ENCODE measurements at places on chromosomes 11 and 22.

GRCh38 chr22:18070556-18071306 is 7.1 kb upstream of the PEX26 start:
- DNase-seq = no peak

- DNase-seq = peak; percentile 47
Observed at GRCh38 chr22:27879923-27880322, 39.1 kb downstream of the PITPNB start.

DNA sequence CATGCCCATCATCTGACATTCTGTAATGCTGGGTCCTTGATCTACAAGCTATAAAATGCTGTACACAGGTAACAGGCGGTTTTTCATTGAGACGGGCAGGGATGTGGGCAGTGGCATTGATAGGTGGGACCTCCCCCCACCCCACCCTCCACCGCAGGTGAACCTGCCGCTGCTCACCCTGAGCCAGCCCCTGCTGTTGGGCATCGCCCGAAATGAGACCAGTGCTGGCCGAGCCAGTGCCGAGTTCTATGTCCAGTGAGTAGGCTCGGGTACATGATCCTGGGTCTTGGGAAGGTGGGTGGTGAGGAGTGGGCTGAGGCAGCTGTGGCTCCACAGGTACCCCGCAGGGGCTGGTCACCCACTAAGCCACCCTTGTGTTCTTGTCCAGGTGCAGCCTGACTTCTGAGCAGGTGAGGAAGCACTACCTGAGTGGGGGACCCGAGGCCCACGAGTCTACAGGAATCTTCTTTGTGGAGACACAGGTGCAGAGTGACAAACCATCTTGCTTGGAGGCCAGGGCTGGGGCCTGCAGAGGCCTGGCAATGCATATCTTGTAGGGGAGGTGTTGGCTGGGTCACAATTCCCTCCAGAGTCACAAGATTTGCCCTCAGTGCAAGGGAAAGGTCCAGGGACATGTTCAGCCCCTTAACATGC is 1.1 kb upstream of the DNAJC4 start:
- DNase-seq = no peak

DNA sequence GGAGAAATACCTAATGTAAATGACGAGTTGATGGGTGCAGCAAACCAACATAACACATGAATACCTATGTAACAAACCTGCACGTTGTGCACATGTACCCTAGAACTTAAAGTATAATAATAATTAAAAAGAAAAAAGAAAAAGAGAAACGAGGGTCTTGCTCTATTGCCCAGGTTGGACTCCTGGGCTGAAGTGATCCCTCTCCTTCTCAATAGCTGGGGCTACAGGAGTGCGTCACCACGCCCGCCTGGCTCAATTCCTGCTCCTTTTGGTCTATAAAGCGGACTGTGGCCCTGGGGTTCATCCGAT is 521 bp upstream of the PTS start:
- DNase-seq = no peak

DNA sequence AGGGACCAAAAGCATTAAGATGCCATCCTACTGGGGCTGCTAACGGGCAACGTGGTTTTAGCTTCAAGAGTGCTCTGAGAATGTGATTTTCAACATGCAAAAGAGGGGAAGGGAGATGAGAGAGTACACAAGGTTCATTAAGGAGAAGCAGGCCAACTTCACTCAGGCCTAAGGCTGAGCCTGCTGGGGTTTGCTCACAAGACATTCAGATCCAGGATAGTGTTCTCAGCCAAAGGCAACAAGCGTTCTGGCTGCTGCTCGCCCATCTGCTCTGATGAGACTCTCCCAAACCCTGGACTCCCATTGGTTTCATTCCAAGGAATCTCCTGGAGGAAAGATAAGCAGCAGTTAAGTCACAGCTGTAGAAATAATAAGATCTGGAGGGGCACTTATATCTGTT is 23.6 kb upstream of the UPB1 start:
- no peak for DNase-seq

- no peak for DNase-seq
Observed at GRCh38 chr11:133818302-133818701, 27.0 kb downstream of the SPATA19 start.

DNA sequence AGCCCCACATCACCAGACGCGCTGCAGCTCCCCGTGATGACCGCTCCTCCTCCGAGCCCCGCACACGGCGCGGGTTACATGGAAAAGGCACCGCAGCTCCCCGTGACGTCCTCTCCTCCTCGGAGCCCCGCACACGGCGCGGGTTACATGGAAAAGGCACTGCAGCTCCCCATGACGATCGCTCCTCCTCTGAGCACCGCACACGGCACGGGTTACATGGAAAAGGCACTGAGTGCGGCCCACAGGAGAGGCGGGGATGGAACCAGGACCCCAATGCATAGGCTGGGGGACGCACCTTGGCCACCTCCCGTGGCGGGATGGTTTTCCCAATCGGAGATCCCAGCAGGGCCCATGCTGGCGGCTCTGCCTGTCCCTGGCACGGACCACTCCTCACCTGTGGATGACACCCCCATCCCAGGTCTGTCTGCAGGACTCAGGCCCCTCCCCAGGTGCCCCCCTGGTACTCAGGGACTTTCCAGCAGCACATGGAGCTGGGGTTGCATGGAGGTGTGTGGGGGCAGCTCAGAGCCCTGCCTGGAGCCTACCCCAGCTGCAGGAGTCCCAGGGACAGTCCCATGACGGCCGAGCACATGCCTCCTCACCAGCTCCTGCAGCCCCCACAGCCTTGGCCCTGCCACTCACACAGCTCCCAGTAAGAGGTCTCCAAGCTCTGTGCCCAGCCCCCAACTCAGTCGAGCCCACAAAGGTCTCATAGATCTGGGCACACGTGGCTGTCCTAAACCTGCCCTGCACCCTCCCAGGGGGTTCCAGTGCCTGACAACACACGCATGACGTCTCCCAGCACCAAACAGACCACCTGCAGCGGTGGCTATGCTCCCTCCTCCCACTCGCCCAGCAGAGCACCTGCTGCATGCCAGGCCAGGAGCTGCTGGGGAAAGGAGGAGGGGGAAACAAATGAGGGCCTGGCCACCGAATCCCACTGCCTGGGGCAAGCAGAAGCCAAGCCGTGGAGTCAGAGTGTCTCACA is 166.6 kb downstream of the BRD1 start:
- no peak for DNase-seq

- no peak for DNase-seq
Observed at GRCh38 chr11:23205156-23205871, 345.0 kb upstream of the CCDC179 start.

- DNase-seq = no peak
Observed at GRCh38 chr11:45104790-45105084, 41.7 kb upstream of the PRDM11 start.

GRCh38 chr11:45180848-45181192 is 34.4 kb downstream of the PRDM11 start:
- DNase-seq = peak; percentile 47

GRCh38 chr22:47218671-47219070 is 456.2 kb downstream of the TBC1D22A start:
- DNase-seq = no peak

GRCh38 chr11:69807106-69807815 is 12.0 kb downstream of the FGF3 start:
- DNase-seq = no peak

- no peak for DNase-seq
Observed at GRCh38 chr11:111378861-111379601, at the start of gene POU2AF1. Gene POU2AF1, minus strand, starts transcription at chr11:111379275. Its CDS starts 98 bp downstream, at chr11:111379177.

DNA sequence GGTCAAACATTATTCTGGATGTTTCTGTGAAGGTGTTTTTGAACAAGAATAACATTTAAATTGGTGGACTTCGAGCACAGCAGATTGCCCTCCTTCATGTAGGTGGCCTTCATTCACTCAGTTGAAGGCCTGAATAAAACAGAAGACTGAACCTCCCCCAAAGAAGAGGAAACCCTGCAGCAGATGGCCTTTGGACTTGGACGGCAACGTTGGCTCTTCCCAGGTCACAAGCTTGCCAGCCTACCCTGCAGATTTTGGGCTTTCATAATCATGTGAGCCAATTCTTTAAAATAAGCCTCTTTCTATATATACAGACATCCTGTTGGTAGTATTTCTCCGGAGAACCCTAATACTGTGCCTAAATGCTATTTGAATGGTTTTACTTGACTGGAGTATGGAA is 432.2 kb upstream of the NARS2 start:
- no peak for DNase-seq

- DNase-seq = no peak
Observed at GRCh38 chr11:134120921-134121526, 52.2 kb downstream of the JAM3 start.

DNA sequence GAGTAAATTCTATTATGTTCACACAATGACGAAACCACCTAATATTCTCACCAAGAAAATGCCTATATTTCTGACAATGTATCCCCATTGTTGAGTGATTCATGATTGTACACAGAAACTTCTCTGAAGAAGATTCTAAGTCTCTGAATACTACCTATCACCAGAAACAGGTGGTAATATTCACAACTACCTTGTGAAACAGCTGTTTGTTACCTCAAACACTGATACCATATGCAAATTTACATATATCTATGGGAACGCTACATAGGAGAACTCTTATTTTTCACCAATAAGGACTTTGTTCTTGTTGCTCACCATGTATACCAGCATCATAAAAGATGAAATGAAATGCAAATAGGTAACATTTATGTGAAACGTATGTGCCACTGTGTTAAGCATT is 59.3 kb downstream of the PDGFD start:
- no peak for DNase-seq

DNA sequence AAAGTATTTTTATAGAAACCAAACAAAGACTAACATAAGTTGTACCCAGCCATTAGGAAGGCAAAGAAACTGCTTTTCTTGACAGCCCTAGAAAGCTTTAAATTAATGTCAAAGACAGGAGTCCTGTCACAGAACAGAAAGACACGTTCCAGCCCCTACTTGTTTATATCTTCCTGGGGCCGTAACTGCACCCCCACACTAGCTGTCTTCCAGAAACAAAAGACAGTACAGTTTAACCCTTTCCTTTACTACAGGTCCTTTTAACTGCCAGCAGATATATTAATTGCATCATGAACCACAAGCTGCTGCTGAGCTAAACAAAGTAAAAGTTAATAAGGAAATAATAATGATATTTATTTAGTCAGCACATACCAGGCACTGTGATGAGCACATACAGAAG is 20.3 kb upstream of the CFAP300 start:
- no peak for DNase-seq

DNA sequence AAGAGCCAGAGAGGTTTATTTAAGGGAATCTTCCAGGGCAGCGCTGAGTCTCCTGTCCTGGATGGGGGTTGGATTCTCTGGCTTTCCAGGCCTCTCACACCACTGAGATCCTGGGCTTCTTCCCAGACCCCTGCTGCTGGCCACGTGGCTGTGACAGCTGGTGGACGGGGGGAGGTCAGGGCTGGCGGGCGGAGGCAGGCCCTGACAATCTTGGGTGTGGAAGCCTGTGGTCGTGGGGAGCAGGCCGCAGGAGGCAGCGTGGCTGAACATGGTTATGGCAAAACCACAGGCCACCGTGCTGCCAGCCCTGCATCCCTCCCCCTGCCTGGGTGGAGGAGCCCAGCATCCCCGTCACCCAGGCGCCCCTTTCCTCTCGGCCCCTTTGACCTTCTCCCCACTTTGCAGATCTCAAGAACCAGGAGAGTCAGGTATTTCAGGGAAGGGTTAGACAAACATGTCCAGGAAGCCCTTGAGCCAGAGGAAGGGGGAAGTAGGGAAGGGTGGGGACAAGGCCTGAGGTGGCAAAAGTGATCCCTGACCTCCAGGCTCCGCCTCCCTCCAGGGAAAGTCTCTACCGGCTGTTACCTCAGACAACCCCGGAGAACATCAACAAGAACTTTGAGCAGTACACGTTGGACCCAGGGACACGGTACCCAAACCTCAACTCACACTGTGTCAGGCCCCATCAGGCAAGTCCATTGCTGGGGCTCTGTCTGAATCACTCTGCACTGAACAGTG is 111.8 kb downstream of the MICAL2 start:
- no peak for DNase-seq

DNA sequence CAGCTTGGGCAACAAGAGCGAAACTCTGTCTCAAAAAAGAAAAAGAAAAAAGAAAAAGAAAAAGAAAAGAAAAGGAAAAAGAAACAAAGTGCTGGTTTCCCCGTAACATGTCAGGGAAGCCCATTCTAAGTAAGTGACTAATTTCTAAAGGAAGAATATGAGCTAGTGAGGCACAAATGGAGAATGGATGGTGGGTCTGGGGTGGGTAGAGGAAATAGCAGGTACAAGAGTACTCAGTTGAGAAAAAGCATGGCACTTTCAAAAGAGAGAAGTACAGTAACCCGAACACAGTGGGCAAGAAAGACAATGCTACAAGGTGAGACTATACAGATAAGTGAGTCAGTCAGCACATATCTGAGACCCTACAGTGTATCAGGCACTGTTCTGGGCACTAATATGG is 4.5 kb downstream of the MAJIN start:
- DNase-seq = no peak

DNA sequence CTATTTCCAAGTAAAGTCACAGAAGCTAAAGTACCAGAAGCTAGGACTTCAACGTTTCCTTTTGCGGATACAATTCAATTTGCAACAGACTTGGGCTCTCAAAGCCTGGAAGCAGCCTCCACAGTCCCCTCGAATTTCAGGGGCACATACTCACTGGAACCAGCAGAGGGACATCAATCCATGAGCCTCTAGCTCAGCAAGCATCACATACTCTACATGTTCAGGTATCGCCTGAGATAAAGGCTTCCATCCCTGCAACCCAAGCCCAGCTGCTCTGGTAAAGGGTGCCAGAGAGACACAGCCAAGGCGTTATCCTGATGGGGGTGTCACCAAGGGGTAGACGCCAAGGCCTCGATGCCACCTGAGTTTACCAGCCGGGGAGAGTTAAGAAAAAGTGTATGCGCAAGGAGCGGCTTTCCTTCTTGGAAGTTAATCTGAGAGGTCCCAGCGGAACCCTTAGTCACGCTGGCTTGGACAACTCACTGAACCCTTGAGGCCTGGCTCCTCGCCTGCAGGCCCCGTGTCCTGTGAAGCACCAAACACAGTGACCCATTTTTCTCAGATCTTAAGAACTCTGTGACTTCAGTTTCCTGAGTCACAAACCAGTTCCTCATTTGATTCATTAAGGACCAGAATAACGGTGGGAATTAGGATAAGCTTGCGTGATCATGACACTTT is 13.0 kb downstream of the LTO1 start:
- peak; percentile 64 for DNase-seq

GRCh38 chr11:87219266-87219665 is 181.5 kb downstream of the TMEM135 start:
- no peak for DNase-seq

DNA sequence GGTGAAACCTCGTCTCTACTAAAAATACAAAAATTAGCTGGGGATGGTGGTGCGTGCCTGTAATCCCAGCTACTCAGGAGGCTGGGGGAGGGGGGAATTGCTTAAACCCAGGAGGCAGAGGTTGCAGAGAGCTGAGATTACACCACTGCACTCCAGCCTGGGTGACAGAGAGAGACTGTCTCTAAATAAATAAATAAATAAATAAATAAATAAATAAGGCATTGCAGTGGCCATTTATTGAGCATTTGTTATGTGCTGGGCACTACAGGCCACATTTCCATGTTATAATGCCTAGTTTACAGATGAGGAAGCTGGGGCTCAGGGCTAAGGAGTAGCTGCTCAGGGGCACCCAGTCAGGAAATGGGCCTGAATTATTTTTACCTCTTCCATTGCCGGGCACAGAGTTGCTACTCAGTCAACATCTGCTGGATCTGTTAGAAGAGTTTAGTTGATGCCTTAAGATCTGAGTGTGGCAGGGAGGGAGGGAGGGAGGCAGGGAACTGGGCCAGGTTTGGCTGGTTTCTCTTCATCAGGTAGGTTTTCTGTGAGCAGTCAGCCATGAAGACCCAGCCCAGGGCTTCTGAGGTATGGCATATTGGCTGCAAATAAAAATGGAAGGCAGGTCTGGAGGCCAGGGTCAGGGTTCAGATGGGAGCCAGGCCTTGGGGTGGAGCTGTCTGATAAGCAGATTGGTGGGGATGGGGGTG is 5.6 kb downstream of the PVALB start:
- no peak for DNase-seq

GRCh38 chr22:29040385-29041275 is 21.0 kb downstream of the C22orf31 start:
- peak; percentile 78 for DNase-seq
